GM03348 (cell line): ENCODE measurements at places on chromosomes 1 and 21.

DNA sequence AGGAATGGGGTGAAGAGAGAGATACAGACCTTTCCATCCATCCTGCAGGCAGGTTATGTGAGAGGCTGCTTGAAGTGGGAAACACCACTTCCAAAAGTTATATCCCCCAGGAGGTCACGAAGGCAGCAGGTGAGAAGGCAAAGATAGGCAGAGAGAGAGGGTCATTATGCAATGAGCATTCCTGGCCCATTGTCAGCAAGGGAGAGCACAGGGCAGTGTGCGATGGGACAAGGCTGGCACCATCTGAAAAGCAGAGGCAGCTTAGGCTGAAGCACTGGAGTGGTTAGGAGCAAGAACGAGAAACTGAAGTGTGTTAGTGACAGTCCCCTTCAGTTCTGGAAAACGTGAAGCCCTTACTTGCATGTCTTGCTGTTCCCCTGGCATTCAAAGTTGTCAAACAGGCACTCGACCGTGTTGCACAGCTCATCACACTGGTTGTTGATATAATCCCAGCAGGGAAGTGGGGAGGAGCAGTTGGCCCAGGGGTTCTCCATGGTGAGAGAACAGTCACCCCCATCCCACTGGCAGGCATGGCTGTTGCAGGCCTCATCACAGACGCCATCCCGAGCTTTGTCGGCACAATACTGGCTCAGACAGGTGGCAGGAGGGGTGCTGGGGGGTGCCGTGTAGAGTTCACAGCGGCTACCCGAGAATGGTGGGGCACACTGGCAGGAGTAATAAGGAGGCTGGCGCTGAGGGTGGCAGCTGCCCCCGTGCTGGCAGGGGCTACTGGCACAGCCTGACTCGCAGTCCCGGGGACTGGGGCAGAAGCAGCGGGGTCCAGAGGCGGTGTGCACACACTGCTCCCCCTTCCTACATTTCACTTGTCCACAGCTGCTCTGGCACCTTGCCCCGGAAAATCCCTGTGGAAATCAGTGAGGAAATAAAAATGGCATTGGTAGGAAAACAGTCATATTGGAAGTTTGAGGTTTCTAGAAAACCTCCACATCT, 28.9 kb upstream of the ADAM30 start:
- DNase-seq, result no peak

DNA sequence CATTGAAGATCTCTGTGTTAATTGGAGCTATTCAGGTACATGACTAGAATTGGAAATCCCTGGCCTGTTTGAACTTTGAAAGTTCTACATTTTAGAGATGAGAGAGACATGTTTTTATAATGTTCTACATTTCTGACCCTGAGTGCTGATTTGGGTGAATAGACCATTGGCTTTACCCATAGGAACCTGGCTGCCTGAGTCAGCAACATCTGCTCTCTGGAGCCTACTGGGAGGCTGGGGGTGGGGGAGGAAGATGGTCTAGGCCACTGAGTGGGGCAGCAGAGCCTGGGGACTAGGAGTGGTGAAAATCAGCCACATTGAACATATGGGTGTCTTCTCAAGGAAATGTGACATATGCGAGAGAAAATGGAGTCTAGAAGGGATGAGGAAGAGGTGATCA, 1.4 kb upstream of the VANGL1 start:
- no peak for DNase-seq

- no peak for DNase-seq
Measured at GRCh38 chr1:188089015-188089414, 1260.3 kb downstream of the PLA2G4A start.

DNA sequence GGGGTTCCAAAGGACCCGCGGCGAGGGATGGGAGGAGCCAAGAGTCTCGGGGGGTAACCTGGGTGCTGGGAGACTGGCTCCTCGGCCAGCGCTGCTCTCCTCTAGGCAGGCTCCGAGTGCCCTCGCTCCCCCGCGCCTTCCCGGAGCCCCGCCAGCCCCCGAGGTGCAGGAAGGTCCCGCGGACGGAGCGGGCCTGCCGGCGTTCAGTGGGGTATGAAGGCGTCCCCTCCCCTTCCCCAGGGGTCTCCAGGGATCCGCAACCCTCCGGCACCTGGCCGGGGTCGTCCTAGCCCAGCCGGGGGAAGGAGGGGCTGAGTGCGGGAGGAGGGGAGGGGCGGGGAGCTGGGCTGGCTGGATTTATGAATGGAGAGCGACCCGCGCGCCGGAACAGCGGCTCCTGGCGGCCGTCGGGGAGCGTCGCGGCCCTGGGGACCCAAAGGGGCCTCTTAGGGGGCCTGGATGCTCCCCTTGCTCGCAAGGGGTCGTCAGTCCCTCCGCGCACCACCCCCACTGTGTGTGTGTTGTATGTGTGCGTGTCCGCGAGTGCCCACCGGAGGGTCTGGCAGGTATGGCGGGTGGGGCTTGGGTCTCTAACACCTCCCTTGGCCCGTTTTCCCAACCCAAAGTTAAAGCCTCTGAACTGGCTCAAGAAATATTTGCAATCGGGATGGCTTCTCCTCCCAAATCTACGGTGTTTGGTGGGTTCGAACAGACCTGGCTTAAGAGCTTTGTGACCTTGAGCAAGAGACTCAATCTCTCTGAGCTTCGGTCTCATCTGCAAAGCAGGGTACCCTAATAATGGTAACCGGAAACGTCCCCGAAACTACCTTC, 642 bp downstream of the HCRTR1 start:
- DNase-seq, result peak; percentile 87

DNA sequence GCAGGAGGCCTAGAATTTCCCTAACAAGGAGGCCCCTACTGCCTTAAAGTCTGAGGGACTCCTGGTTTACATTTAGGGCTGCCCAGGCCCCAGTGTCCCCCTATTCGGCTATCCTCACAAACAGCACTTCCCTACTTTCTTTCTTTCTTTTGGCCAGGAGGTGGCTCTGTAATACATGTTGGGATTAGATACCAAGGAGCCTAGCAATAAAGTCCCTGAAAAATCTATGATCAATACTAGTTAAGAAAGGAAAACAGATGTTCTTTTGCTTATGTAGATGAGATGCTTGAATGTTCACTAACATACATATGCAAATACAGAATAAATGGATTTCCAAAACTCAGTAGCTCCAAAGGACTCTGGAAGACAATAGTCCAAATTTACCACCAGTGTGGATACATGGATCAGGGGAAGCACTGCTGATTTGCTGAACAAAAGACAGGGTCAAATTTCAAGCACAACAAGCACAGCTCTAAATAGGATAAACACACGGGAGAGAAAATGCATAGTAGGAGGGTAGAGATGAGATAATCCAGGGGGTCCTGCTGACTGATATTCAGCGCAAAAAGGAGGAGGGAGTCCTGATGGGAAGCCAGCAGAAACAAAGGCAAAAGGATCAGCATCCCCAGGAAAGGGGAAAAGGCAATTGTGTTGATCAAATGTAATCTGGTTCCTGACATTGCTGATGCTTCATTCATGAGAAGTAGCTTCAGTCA, 240.0 kb downstream of the NUF2 start:
- DNase-seq, result peak; percentile 52

GRCh38 chr1:96990136-96990535, 268.6 kb downstream of the PTBP2 start:
- DNase-seq, result no peak

- DNase-seq, result no peak
Measured at GRCh38 chr1:62218604-62219003, 24.0 kb downstream of the L1TD1 start.

- DNase-seq, result peak; percentile 78
Measured at GRCh38 chr1:179369751-179370341, 4.1 kb downstream of the AXDND1 start.

- no peak for DNase-seq
Measured at GRCh38 chr21:41578716-41579115, 70.8 kb upstream of the TMPRSS2 start.

GRCh38 chr1:151457911-151458801, 1.1 kb downstream of the POGZ start:
- peak; percentile 91 for DNase-seq

DNA sequence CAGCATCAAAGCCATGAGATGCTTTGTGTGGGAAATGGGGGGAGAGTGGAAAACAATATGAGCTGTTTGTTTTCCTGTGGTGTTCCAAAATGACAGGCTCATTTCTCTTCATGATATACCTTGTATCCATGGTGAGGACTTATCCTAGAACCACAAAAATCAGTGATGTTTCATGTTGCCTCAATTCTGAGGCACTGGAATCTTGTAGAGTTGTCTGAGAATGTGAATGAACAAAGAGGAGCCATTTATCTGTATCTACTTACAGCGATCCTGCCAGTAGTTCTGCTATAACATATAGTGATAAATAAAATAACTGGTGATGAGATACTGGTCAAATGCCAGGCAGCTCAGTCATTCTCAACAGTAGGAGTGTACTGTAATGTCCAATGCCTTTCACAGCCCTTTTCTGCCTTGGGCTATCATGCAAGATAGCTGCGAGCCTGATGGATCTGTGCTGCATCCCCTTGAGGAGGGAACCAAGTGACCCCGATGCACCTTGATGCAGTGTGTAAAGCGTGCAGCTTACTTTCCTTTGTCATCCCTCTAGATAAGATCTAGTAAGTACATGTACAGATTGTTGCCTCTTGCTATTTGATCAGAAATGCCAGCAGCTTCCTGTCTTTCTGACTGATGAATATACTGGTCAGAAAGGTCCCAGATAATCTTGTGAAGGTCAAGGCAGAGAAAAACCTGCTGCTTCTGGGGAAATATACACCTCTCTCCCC, 52.8 kb downstream of the SLC44A3 start:
- no peak for DNase-seq

DNA sequence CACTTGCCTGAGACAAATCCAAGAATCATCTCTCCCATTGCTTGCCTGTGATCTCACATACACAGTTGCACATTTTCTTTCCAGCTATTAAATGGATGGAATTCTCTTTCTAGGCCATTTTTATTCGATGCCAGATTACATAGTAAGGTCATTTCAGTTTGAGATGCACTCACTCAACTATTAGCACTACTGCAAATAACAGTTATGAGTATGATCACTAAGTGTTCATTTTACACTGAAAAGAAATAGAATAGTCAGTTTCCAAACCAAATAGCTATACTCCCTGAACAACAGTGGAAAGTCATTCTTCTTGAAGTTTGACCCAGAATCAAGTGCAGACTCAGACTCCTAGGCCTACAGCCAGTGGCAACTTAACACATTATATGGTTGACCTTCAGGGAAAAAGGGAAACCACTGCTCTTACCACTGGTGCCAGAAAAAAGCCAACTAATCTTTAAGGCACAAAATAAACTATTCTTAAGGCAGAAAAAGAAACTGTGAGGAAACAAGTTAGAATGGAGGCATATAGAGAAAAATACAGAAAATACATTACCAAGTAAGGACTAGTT, 31.5 kb downstream of the WNT2B start:
- peak; percentile 52 for DNase-seq

- peak; percentile 73 for DNase-seq
Measured at GRCh38 chr1:16888860-16889816, 6.6 kb upstream of the RNU1-2 start.

GRCh38 chr1:47651311-47652089, 213.7 kb downstream of the FOXD2 start:
- no peak for DNase-seq

DNA sequence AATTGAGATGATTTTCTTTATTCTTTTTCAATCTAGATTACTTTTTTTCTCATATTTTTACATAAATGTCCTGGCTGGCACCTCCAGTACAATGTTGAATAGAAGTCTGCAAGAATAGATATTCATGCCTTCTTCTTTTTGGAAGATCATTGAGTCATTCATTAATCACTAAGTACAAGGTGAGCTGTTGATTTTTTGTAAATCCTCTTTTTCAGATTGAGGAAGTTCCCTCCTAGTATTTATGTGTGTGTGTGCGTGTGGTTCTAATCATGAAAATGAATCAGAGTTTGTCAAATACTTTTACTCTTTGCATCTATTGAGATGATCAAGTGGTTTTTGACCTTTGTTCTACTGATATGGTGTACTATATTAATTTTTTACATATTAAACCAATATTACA, 859.3 kb downstream of the KCNT2 start:
- DNase-seq, result no peak

DNA sequence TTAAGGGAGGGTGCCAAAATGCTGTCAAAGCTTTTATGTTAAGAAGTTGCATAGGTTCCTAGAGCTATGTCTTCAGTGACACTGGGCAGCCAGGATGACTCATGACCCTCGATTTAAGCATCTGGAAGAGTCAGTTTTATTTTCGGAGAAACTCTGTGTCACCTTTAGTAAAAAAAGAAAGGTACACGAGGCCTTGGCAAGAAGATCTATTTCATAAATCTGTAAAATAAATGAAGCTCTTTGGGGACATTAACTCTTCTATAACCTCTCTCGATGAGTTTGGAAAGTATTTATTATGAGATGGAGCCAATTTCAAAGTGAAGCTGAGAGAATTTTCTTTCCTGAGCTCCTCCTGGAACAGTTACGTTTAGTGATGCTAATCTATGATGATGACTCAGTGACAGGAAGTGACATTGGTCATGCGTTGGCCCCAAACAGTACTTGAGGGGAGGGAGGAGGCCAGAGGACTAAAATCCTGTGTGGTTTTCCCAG, 156.5 kb downstream of the HLX start:
- DNase-seq, result peak; percentile 38

DNA sequence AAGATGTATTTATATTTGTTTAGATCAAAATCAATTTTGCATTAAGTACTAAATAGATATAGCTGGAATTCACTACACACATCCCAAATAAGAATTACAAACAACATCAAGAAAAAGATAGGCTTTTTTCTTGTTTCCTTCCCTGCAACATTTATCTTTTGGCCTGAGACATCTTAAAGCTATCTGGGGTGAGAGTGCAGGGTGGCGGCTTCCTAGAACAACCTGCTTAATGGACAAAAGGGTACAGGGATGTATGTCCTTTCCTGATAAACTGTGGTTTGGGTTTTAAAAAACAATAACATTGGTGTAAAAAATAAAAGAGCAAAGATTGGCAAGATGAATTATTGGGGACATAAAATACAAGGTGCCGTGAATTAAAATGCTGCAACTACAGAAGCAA, 54.4 kb downstream of the EPRS1 start:
- no peak for DNase-seq

- DNase-seq, result no peak
Measured at GRCh38 chr1:199399996-199400724, 627.4 kb upstream of the NR5A2 start.
